ENCODE measurements at places on chromosomes 1 and 21.

GRCh38 chr1:40774266-40774998 is 9.2 kb upstream of the KCNQ4 start:
- DNase-seq: peak; percentile 63

- DNase-seq: no peak
Observed at GRCh38 chr1:113786069-113786468, 26.2 kb downstream of the RSBN1 start.

- DNase-seq: no peak
Observed at GRCh38 chr1:68745011-68745410, 248.1 kb upstream of the DEPDC1 start.

GRCh38 chr1:55326496-55327243 is 111.5 kb upstream of the USP24 start:
- no peak for DNase-seq

GRCh38 chr21:33362044-33362555 is 37.3 kb downstream of the IFNAR1 start:
- no peak for DNase-seq

- DNase-seq: no peak
Observed at GRCh38 chr1:8147956-8148355, 121.8 kb upstream of the ERRFI1 start.

DNA sequence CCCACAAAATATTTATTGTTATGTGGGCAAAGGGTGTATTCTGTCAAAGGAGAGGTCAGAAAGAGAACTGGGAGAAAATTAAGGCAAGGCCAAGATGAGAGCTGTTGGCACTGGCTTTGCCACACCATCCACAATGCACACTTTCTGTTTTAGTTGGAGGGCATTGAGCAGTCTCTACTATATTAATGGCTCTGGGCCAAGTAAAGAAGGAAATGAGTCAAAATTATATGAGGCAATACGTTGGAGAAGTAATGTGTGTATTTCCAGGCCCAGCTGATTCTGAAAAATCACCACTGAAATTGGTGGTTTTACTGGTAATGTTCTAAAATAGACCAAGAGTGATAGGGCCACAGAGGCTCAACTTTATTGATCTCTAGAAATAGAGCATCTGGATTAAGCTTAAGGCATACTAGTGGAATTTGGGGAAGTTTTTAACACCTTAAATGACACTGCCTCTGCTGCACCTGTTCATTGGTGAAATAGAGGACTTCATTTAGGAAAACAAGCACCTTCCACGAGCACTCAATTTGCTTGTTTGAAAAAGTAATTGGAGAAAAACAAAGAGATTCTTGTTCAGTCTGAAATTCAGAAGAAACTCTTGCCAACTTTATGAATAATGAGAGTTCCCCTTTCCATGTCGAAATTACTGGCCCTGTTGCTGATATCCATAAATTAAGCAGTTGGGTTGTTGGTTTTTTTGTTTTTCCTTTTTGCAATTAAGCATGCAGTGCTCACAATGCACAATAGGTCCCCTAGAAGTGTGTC is 424.9 kb downstream of the ADGRL2 start:
- no peak for DNase-seq

GRCh38 chr1:42085596-42085995 is 67.6 kb upstream of the GUCA2B start:
- no peak for DNase-seq

GRCh38 chr1:12669529-12670068 is 25.7 kb downstream of the AADACL4 start:
- no peak for DNase-seq

DNA sequence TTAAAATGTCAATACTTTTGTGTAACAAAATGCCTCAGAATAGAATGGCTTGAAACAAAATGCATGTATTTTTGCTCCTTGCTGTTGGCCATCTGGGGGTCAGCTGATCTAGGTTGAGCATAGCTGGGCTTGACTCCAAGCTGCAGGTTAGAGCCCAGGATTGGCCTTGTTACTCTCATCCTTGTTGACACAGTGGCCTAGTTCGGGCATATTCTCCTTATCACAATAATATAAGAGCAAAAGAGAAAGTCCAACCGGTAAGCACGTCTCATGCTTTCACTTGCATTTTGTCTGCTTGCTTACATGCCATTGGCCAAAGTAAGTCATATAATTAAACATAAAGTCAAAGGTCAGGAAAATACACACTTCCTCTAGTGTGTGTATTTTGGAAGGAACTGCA is 456.2 kb downstream of the KCNT2 start:
- no peak for DNase-seq

GRCh38 chr21:35488946-35489345 is 439.8 kb upstream of the RUNX1 start:
- DNase-seq: no peak

DNA sequence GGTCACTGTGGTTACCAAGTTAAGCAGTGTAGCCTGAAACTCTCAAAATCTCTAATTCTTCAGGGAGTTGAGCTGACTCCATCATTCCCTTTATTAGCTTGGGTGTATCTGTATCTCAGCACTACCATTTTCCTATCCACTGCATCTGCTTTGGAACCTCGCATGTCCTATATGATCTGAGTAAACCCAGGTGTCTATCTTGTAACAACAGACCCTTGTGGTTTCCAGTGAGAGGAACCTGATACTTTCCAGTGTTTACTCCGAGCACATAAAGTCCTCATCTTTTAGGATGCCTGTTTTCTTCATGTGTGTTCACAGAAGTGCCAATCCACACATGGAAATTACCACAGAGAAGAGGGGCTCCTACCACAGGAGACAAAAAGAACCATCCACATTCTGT is 650.4 kb downstream of the LMO4 start:
- no peak for DNase-seq
